Kidney glomerular epithelial cell (primary cell): ENCODE measurements at places on chromosomes 7 and 10.

DNA sequence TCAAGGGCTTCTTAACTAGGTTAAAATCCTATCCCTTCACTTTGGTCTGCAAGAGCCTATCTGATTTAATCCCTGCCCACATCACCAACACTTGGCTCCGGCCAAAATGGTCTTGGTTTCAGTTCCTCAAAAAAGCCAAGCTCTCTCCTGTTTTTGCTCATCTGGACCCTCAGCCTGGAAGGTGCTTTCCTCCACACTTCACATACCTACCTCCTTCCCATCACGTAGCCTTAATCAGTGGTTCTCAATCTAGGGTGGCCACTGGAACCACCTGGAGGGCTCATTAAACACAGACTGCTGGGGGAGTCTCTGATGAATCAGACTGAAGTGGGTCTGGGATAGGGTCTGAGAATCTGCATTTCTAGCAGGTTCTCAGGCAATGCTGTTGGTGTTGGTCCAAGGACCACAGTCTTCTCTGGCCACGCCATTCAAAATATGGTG is 227.0 kb upstream of the AOAH start:
- no peak for DNase-seq

- DNase-seq, result peak; percentile 20
Measured at GRCh38 chr10:110209454-110209925, 2.1 kb downstream of the MXI1 start.

- DNase-seq, result peak; percentile 45
Measured at GRCh38 chr10:95457319-95457886, 103.8 kb downstream of the SORBS1 start.

- no peak for DNase-seq
Measured at GRCh38 chr10:70479626-70480238, 1.2 kb downstream of the PALD1 start.

DNA sequence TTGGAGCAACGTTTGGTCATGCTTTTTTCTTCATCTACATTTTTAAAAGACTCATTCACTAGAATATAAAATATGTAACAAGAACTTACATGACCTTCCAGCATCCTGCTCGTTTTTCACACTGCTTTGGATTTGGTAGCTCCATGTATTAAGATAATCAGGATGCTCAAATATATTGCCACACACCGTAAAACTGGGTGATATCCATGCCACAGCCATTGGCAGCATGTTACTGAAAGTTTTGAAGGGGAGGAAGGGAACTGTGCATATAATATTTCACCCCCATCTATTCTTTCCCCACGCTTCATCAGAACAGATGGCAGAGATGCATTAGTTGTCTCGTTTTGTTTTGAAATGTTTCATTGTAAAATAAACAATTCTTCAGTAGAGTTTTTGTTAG is 158.2 kb downstream of the RNLS start:
- DNase-seq, result no peak

GRCh38 chr7:29231671-29232232 is 37.2 kb downstream of the CHN2 start:
- DNase-seq, result no peak

- DNase-seq, result no peak
Measured at GRCh38 chr10:103643381-103643780, 149.9 kb downstream of the NEURL1 start.
